ENCODE measurements at places on chromosomes 12 and 14.

GRCh38 chr12:26130728-26131127, 5.9 kb upstream of the BHLHE41 start:
- no peak for DNase-seq

DNA sequence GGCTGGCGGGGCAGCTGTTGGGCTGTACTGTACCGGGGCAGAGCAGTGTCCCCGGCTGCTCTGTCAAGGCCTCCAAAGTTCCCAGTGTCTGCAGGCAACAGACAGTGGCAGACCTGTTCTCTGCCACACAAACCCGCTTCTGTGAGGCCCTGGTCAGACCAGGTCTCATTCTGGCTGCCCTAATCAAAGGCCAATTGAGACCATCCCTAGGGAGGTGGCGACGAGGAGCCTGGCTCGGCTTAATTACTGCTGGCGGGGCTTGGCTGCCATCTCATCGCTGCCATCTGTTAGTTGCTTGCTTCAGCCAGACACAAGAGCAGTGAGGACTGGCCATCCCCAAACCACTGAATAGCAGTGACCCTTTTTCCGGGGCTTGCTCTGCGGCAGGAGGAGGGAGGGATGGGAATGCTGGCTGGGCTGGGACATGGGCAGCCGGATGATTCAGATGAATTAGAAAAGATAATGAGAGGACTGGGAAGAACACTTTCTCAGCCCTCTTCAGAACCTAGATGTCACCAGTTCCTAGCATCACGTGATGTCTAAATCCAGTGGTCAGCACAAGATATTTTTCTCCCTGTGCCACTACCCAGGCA, 24.5 kb downstream of the ERG28 start:
- no peak for DNase-seq

DNA sequence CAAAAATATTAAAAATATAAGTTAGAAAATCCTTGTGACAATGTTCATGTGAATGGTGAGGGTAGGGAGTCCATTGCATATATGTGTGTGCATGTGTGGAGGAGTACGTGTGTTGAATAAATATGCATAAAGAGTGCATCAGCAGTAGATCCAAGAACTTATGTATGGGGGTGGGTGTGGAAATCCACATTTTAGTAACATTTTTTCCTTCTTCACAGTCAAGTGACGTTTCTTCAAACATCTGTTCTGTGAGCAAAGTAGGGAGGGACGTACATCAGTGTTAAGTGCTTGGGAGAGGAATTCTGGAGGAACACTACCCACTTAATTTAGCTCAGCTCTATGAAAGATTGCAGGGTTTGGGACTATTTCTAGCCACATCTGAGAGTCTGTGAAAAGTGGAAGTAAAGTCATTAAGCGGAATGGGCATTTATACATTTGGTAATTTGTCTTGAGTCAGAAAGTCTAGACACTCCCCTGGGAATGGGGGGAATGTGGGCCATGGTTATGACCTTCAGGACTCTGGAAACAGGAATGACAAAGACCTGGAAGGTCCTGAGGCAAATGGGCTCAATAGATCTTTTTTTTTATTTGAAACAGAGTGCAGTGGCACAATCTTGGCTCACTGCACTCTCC, 156.4 kb upstream of the PLXNC1 start:
- no peak for DNase-seq

GRCh38 chr12:51008329-51009055, 17.7 kb downstream of the SLC11A2 start:
- DNase-seq = no peak

GRCh38 chr14:53034036-53034435, 83.2 kb upstream of the FERMT2 start:
- no peak for DNase-seq

DNA sequence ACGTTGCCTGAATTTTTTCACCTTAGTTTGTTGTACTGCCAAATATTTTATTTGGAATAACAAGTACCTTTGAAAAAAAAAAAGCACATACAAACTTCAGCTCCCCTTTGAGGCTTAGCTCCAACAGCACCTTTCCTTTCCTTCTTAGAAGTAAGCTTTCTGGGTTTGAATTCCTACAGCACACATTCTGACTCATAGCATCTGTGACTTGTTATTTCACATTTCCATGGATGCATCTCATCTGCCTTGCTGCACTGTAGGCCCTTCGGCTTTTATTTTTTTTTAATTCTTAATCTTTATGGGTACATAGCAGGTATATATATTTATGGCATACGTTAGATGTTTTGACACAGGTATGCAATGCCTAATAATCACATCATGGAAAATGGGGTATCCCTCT, 7.2 kb downstream of the LGALS3 start:
- no peak for DNase-seq

GRCh38 chr12:100955139-100955538, 160.6 kb downstream of the ANO4 start:
- DNase-seq = no peak
